Cortex of kidney (tissue), 1 donor: ENCODE measurements at places on chromosomes 2 and 18.

- DNase-seq, result no peak
Observed at GRCh38 chr2:181456660-181457120, 496 bp upstream of the ITGA4 start.

DNA sequence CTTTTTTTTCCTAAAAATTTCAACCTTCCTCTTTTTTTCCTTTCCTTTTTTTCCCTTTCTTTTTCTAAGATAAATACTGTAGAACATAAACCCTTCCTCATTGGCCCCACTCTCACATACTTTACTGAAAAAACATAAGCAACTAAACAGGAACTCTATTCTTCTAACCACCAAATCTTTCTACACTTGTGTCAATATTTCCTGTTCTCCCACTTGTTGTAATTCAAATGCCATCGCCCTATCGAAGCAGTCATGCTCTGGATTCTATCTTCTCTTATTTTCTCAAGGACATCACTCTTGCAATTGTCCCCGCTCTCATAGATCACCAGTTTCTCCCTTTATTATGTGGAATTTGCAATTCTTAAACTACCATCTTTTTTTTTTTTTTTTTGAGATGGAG, 20.2 kb upstream of the SSB start:
- DNase-seq, result no peak

DNA sequence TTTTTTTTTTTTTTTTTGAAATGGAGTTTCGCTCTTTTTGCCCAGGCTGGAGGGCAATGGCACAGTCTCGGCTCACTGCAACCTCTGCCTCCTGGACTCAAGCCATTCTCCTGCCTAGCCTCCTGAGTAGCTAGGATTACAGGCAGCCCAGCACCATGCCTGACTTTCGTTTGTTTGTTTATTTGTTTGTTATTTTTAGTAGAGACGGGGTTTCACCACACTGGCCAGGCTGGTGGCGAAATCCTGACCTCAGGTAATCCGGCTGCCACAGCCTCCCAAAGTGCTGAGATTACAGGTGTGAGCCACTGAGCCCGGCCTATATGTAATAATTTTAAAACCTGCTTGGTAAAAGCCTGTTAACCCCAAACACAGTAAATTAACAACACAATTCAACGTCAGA, 435.7 kb downstream of the LRRTM4 start:
- no peak for DNase-seq

DNA sequence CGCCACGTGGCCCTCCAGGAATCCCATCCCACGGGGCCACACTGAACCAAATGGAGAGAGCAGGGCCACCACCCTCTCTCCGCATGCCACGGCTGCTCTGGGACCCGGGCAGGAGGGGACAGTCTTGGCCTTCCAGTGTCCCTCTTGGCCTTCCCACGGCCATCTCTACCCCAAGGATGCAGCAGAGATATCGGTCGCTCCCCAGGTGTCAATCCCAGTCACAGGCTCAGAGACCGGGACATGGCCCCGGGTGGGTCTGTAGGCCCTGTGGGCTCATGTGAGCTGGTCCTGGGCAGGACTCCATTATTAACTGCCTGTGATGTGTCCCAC, 15.3 kb downstream of the CAPN10 start:
- DNase-seq, result no peak

DNA sequence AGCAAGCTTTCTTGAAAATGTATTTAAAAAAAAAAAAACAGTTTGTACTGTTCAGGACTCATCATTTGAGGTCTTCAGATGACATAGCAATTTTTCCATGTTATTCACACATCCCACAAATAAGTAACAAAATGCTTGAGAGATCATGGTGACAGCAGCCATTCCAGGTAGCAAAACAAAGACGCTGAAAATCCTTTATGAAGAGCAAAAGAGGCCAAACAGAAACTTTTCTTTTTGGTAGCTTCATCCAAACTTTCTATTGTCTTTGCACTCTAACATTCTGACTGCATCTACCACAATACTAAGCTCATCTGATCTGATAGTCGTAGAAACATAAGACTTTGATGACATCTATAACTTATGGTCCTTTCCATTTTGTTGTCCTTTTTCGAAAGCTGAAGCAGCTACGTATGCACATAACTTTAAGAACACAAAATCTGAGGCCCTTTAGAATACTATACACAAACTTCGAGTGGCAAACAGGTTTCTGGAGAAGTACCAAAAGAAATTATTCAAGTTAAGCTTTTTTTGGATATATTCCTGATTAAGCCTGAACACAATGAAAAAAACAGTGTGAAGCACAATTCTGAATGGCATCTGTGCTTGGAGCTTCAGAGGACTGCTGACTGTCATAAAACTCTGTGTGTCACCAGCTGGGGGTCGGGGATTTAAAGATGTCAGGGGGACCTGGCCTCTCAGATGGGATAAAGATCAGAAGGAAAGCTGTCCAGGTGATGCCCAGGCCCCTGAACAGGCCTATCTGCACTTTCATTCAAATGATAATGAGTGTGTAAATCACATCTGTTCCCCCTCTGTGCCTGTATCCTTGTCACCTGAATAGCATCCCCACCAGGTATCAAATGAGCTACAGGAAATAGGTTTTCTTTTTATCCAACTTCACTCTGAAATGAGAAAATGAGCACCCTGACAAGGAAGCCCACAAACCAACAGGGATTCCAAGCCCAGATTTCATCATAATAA, 75.8 kb downstream of the ZEB2 start:
- DNase-seq, result no peak

DNA sequence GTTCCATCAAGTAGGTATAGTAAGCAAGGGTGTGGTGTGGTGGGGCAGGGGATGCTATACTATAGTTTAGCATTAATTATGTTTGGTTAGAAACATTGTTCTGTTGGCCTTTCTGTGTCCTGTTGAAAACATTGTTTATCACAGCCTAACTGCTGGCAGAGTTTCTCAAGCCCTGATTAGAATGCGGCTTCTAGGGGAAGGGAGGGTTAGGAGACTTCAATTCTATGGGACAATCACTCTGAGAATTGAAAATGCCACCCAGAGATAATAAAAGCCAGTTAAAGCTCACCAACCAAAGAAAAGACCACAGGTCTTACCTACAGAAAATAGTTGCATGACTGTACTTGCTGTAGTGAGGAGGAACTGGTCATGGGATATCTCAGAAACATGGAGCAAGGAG, 19.9 kb upstream of the SMCHD1 start:
- no peak for DNase-seq

DNA sequence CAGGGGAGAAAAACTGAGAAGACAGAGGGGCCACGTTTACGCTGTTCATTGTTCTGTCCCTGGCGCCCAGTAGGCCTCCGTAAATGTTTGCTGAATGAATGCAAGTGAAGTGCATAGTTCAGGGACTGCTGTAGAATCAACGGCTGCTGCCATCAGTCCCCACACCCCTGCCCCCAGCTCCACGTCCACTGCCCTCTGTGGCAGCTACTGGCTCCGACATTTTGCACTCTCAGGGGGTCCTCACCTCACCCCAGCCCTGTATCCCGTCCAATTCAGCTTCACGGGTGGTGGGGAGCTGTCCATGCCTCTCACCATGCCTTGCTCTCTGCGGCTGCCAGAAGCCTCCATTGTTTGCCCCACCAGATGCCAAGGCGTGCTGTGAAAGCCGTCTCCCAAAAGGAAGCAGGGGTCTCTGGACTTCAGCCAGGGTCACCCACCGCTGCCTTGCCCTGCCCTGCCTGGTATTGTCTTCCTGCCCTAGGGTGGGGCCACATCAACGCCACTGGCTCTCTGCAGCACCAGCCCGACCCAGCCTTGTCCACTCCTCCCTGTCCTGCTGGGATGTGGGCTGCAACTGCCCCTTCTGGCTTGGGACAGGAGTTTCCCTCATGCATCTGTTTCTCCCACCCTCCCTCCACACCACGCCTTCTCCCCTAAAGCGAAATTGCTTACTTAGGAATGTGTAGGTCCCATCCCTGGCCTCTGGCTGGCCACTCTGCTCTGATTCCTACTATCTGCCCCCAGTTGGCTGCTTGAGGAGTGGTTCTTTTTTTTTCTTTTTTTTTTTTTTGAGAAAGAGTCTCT, 86.0 kb downstream of the RHOB start:
- no peak for DNase-seq
